Adrenal gland (tissue), 19 donors: ENCODE measurements at places on chromosomes 1 and 21. TPM values are rescaled to one million over a fixed set of nuclear protein-coding genes. Genes with fewer than 3 reads are reported as not detected.

The GJA4 gene
- 10.8 TPM for polyA plus RNA-seq

The HEYL gene
- 7.4 TPM for polyA plus RNA-seq

The TMCO4 gene
- polyA plus RNA-seq: 42.6 TPM

The TMEM51 gene
- polyA plus RNA-seq: 19.7 TPM

The PRAMEF4 gene
- polyA plus RNA-seq: not detected

The TMPRSS15 gene
- polyA plus RNA-seq: not detected

The SRM gene
- 193 TPM for polyA plus RNA-seq

The HTR6 gene
- not detected for polyA plus RNA-seq

The OR2L13 gene
- polyA plus RNA-seq: 0.07 TPM

The FMO1 gene
- 1.4 TPM for polyA plus RNA-seq

The PDZK1IP1 gene
- polyA plus RNA-seq: 3.7 TPM

The PADI3 gene
- not detected for polyA plus RNA-seq

The C1orf115 gene
- 4.5 TPM for polyA plus RNA-seq

The GBP3 gene
- 4.1 TPM for polyA plus RNA-seq

The AMIGO1 gene
- polyA plus RNA-seq: 4.7 TPM

The TDRD5 gene
- 0.90 TPM for polyA plus RNA-seq

The CFHR3 gene
- polyA plus RNA-seq: 3.0 TPM

The DNAH14 gene
- 16.2 TPM for polyA plus RNA-seq

The PIGK gene
- 7.5 TPM for polyA plus RNA-seq

The ACOT11 gene
- 4.1 TPM for polyA plus RNA-seq
